Endothelial cell of umbilical vein (primary cell): ENCODE measurements at places on chromosomes 2 and 18. TPM values are rescaled to one million over a fixed set of nuclear protein-coding genes. Genes with fewer than 3 reads are reported as not detected.

DNA sequence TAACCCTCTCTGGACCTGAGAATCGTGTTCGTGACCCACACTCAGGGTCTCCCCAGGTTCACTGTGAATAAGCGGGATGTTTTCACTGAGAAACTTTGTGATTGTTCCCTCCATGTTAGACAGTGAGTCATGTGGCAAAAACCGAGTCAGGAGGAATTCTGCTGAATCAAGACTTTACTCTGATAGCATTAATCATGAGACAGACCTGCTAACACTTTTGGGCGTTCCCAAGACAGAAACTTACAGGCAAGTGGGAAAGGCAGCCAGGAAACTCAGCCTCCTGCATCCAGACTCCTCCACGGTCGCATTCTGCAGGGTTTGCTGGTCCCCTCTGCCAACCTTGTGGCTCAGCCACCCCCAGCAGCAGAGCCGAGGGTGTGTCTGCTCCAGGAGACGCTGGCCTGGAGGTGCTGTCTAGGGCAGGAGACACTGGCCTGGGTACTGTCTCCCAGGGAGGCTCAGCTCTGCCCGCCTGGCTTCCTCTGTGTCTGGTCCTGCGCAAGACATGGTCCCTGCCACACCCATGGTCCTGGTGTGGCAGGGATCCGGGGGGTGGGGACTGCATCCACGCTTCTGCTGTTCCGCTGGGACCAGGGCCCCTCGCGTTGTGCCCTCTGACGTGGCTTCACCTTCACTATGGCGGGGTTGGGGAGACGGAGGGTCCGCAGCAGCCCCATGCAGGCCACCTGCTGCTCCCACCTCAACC is 177.4 kb downstream of the TWIST2 start:
- H3K4me1 ChIP-seq = no peaks in the 10 kb centered on the region
- H3K27me3 ChIP-seq = no peaks in the 10 kb centered on the region
- no peak overlapping the region for H3K4me3 ChIP-seq
- peak; percentile 50 for DNase-seq

GRCh38 chr18:63818212-63818611 is 43.0 kb downstream of the SERPINB7 start:
- H3K4me3 ChIP-seq = no peak overlapping the region
- no peak overlapping the region for H3K27ac ChIP-seq
- no peaks in the 10 kb centered on the region for H3K36me3 ChIP-seq
- DNase-seq = no peak

GRCh38 chr2:45913539-45913938 is 262.1 kb downstream of the PRKCE start:
- no peak overlapping the region for H3K27ac ChIP-seq
- no peak overlapping the region for H3K4me3 ChIP-seq
- no peaks in the 10 kb centered on the region for H3K36me3 ChIP-seq

Gene RNF152
- total RNA-seq = 24.0 and 27.5 TPM in 2 replicates
